Left cardiac atrium (tissue), 4 donors: ENCODE measurements at places on chromosomes 2 and 18. TPM values are rescaled to one million over a fixed set of nuclear protein-coding genes. Genes with fewer than 3 reads are reported as not detected.

DNA sequence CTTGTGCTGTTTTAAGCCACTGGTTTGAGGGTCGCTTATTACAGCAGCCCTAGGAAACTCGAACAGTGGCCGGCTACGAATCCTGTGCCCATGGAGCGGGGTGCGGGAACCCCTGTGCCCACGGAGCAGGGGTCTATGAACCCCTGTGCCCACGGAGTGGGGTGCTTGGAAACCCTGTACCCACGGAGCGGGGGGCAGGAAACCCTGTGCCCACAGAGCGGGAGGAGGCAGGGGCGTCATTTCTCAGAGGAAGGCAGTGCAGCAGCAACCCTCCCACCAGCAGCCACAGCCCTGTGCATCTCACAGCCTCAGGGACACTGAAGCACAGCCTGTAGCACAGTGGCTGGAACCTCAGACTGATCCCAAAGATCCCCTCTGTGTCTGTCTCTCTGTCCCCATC is 34.2 kb upstream of the GPC1 start:
- DNase-seq = peak; percentile 11

SLC4A3 gene
- total RNA-seq = 360 TPM

DNA sequence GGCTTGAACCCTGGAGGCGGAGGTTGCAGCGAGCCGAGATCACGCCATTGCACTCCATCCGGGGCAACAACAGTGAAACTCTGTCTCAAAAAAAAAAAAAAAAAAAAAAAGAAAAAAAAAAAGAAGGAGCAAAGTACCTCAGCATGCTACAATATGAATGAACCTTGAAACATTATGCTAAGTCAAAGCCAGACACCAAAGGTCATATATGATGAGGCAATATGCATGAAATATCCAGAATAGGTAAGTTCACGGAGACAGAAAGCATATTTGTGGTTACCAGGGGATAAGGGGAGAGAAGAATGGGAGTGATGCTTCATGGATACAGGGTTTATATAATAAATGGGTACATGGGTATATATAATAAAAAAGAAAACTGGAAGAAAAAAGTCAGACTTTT is 93.3 kb downstream of the PRELID3A start:
- no peak for DNase-seq

DNA sequence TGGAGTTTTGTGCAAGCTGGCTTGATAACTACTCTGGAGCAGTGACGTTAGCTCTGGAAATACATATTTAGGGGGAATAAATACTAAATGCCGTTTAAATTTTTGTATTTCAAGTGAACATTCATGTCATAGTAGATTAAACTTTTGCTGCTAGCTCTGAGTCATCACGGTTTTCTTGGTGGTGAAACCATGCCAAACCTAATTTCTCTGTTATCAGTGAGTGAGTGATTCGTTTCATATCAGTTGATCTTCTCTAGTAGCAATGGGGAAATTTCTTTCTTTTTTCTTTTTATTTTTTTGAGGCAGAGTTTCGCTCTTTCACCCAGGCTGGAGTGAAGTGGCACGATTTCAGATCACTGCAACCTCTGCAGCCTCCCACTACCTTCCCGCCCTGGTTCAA is 211.1 kb downstream of the PTPRM start:
- no peak for DNase-seq

ACMSD gene
- total RNA-seq = not detected

STARD6 gene
- total RNA-seq = not detected

CFC1 gene
- not detected for total RNA-seq

GALNT14 gene
- 0.76 TPM for total RNA-seq

- DNase-seq = no peak
Measured at GRCh38 chr2:81355436-81355835, 1050.9 kb upstream of the LRRTM1 start.

DNA sequence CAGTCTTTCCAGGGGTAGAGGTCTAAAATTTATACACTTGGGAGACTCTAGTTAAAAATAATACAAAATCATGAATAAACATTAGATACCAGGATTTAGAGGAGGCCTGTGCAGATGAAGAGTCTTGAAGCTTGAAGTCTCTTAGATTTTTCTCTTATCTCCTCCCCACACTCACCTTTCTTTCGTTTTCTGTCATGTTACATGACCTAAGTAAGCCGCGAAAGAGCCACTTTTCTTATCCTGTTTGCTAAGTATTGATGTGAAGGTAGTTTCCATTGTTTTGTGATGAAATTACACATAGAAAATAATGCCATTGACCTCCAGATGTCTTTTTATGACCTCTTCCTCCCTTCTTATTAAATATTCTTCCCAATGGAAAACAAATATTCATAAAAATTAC is 367.8 kb downstream of the LRRTM1 start:
- DNase-seq = no peak

CDK5R2 gene
- total RNA-seq = not detected

GRCh38 chr2:3587432-3587831 is 7.5 kb upstream of the COLEC11 start:
- DNase-seq = no peak

DNA sequence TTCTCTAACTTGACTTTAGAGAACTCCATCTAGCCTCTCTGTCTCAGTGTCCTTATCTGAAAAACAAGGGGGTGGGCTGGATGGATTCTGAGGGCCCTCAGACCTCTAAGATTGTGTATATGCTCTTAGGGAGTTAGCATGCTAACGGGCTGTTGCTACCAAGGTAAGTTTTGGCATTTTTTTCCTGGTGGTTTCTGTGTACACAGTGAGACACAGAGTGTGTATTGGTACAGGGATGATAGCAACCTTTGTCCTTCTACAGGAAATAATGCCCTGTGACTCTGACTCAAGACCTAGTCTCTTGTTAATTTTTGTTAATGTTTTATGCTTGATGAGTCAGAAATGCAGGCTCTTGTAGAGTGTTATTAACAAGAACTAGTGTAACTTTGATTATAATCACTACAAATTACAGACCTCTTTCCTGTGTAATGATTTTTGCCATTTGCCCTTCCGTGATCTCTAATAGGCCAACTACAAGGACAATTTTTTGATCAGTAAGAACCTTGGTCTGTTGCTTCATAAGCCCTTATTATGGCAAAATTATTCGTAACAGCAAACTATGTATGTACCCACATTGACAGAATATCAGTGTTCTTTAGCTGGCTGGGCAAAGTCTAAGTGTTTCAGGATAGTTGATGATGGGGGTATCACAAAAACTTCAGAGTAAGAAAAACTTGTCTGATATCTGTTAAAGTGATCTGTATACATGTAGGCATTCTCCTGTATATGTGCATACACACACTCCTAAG is 89.7 kb downstream of the SPTBN1 start:
- DNase-seq = no peak

DNA sequence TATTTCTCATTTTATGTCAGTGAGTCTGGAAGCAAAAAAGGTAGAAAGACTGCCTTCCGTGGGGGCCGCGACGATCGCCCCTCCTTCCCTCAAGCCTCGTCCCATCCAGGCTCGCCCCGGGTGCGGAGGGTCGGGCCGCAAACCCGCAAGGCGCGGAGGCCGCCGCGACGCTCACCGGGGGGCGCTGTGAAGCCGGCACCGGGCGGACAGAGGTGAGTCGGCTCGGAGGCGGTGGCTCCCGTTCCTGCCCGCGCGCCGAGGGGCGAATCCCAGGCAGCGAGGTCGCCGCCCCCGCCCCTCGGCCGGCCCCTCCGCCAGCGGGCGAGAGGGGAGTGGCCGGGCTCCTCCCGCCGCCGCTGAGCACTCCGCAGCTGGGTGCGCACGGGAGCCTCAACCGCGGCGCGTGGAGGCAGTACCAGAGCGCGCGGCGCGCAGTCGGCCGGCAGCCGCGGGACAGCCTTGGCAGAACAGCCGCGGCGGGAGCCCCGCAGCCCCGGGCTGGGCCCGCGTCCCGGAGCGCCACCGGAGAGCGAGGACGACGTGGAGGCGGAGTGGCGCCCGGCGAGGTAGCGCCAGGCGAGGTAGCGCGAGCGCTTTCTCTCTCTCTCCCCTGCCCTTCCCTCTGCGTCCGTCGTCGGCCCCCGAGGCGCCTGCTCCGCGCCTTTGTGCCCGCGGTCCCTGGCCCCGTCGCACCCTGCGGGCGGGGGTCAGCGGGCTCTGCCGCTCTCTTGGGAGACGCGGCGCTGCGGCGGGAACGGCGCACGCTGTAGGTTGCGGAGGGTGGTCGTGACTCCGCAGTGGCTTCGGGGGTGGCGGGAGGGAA is at the start of gene MYO1B:
MYO1B (plus strand) TSS at position 359 of the 823 bp plus-strand sequence. CDS start 31,492 bp downstream, outside the sequence.
- DNase-seq = peak; percentile 69

DNA sequence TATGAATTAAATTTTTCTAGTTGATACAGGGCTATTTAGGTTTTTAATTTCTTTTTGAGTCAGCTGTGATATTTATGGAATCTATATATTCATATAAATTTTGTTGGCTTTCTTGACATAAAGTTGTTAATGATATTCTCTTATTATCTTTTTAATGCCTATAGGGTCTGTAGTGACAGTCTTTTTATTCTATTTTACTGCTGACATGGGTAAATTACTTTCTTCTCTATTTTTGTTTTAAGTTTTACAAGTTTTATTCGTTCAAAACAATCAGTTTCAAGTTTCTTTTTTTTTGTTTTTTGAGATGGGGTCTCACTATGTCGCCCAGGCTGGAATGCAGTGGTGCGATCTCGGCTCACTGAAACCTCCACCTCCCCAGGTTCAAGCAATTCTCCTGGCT is 226.3 kb downstream of the ZRANB3 start:
- DNase-seq = no peak

- DNase-seq = no peak
Measured at GRCh38 chr2:185785851-185786473, 47.4 kb downstream of the FSIP2 start.

NPAS2 gene
- total RNA-seq = 51.2 TPM

DNA sequence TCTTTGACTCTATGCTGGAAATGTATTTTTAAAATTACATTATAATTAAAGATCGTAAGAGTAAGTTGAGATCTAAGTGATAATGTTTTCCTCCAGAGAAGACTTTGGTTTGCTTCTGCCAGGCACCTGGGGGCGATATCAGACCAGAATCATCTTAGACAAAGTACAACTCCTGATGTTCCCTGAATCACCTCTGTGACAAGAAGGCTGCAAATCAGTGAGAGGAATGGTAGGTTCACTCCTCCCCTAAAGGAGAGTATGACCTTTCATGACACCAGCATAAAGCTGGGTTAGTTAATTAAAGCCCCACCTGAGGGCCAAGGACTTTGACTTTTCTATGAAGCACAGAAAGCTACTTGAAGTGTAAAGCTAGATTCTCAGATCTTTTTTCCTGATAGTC is 114.4 kb upstream of the DTNA start:
- no peak for DNase-seq

DNA sequence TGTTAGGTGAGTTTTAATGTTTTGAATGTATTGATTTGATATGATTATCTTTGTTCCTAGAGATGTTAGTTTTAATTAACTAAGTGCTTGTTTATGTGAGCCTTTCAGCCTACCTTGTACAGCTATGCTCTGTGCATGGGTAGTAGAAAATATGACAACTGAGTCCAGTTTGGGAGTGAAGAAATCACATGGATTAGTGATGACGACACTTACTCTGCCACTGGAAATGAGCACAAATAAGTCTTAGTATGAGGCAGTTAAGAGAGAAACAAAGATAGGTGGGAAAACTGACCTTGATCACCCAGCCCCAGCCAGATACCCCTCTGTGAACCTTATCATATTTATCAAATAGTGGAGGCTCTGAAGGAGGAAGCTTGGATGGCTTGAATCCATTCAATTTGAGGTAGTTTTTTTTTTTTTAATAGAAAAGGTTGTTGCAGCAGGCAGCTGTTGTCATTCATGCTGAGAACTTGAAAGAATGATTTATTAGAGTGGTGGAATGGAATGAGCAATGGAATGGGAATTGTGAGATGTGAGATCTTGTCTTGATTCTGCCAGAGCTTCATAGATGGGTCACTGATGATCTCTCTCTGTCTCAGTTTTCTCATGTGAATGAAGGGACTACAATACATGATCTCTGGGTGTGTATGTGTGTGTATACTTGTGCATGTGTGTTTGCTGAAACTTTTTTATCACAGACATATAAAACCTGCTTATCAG is 96.4 kb downstream of the MAP3K20 start:
- no peak for DNase-seq

GRCh38 chr2:144495227-144496091 is 24.5 kb downstream of the ZEB2 start:
- DNase-seq = no peak

DNA sequence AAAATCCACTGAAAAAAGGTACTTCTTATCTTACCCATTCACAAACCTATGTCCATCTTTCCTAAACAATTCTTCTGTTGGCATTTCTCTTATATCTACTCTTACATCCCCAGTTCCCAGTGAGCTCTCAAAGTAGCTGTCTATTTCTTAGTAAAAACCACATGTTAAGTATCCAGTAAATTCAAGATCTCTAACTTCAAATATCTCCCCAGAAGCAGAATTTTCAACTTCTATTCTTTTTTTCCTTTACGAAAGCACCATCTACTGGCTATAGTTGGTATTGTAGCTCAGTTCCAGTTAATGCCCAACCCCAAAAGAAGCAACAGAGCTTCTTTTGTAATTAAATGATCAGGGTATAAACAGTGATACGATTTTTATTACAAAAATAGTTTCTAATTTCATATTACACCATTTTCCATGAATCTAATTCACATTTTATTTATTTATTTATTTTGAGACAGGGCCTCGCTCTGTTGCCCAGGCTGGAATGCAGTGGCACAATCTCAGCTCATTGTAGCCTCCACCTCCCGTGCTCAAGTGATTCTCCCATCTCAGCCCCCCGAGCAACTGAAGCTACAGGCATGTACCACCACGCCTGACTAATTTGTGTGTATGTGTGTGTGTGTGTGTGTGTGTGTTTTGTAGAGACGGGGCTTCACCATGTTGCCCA is 28.5 kb downstream of the HRH4 start:
- DNase-seq = no peak

DNA sequence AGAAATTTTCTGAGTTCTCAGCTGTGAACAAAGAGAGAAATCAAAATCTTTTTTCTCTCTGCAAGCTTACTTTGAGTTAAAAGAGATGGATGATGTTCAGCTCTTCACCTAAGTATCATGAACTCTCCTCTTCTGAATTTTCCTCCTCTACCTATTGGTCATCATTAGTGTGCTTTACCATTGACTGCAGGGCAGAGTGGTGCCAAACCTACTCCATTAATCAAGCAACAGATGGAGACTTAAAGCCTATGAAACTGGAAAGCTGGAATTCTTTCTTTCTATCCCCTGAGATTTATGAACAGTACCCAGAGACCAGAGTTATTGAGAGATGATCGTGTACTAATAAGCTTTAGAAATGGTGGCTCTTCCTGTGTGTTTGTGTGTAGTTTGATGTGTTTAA is 31.3 kb upstream of the LINC00305 start:
- no peak for DNase-seq

- no peak for DNase-seq
Measured at GRCh38 chr2:3956406-3956805, 253.0 kb downstream of the DCDC2C start.

SNRNP200 gene
- 51.6 TPM for total RNA-seq

- DNase-seq = no peak
Measured at GRCh38 chr2:54577944-54578647, 122.0 kb downstream of the SPTBN1 start.

DNA sequence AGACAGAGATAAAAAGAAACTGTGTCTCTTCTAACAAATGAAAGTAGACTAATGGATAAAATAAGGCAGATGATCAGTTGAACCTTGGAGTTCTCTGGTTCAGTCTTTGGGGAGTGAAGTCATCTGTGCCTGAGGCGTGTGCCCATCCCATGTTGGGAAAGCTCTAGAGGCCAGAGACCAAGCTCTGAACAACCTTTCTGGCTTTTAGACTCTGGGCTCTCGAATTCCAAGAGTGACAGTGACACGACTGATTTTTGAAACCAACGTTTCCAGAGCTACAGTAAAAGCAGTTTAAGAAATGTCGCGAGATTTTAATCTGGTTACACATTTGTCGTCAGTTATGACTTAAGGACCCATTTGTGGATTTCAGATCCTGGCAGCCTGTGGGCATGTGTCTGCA is 83.7 kb upstream of the APCDD1 start:
- DNase-seq = no peak

- DNase-seq = no peak
Measured at GRCh38 chr2:105377871-105378270, 21.0 kb downstream of the FHL2 start.
